SK-N-SH (cell line): ENCODE measurements at places on chromosomes 13 and 19. TPM values are rescaled to one million over a fixed set of nuclear protein-coding genes. Genes with fewer than 3 reads are reported as not detected.
A peak's percentile ranks its signal among the peaks of the same experiment; 100 is the strongest.

DNA sequence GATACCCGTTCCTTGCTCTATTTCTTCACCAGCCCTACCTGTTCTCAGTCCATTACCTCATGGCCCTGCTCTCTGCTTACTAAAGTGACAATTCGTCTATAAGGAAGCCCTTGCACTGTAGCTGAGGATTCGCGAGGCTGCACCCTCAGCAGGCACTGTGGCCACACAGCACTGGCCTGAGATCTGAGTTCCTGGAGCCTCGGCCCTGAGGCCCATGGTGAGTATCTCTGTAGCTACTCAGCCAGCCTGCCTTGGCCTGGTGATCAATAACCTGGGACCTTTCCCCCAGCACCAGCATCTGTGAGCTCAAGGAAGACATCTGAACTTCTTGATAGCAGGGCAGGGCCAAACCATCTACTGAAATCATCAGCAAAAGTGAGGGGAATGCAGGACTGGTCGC lies 90.7 kb downstream of the RGCC start:
- DNase-seq, result no peak

DNA sequence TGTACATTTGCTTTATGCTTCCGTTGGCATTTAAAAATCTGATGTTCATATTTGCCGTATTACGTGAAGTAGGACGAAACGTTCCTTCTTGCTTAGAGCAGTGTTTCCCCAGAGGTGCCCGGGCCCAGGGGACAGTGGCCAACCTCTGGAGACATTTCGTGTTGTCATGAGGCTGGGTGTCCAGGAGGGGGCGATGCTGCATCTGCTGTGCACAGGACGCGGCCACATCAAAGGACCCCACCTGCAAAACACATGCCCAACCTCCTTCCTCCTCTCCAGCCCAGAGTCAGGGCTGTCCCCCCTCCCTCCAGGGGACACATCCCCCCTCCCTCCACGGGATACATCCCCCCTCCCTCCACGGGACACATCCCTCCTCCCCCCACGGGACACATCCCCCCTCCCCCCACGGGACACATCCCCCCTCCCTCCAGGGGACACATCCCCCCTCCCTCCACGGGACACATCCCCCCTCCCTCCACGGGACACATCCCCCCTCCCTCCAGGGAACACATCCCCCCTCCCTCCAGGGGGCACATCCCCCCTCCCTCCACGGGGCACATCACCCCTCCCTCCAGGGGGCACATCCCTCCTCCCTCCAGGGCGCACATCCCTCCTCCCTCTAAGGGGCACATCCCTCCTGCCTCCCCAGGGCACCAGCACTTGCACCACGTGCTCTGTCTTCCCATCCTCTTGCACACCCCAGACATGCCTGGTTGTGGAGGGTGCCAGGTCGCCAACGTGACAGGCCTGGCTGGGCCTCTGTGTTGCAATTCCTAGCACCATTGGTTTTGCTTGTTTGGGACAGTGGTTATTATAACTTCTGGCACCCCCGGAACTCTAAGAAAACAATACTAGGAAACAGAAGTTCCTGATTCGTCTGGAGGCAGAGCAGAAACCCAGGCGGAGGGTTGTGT lies 46.7 kb downstream of the GAS6 start:
- peak; percentile 91 for DNase-seq

- DNase-seq, result no peak
These were observed 251.3 kb upstream of the ATXN8OS start for GRCh38 chr13:69856331-69856730.

Gene ZNF439
- 1.7 and 2.1 TPM in 2 replicates for polyA plus RNA-seq

DNA sequence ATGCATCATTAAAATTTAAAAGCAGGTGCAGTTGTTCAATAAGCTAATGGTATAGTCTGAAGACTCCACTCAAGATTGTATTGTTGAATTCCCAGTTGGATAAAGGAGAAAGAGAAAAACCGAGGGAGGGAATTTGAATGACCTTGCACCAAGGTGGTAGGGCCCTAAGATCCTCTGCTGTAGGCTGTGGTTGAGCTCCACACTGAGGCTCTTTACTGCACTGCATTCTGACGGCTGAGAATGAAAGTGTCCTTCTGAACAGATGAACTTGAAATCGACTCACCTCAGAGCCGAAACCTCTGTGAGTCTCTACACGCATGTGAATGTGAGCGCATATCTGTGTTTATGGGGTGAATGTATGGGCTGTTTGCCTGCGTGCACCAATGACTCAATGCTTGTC lies 388.9 kb upstream of the DACH1 start:
- DNase-seq, result peak; percentile 19

DNA sequence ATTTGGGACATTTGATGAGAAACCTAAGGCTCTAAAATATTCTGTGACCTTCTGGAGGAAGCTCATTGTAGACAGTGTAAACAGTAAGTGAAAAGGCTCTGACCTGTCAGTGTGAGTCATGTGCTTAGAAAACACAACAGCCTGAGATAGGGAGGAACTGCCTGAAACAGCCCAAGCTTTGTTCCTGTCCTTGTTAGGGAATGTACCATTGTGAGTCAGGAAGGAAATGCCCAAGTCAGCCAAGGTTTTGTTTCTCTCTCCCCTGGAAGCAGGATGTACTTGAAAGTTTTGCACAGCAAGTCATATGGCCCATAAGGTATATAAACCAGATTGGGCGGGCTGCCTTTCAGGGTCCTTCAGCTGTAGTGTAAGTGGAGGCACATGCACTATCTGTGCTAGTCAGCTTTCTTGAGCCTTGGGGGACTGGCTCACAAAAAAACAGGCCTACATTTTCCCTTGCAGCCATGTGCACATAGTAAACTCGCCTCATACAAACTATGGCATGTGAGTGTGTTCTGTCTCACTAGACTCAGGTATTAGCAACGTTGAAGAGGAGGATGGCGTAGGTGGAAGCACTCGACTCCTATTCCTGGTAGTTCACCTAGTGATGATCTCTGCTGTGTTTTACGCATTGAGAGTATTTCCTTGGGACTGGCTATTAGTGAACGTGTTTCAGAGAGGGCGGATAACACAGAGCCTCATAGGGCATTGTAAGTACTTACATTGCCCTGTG lies 141.2 kb upstream of the KLHL1 start:
- no peak for DNase-seq

- no peak for DNase-seq
These were observed 3.5 kb upstream of the CD320 start for GRCh38 chr19:8311461-8312260.

- DNase-seq, result no peak
These were observed 8.5 kb downstream of the RPL21 start for GRCh38 chr13:27259831-27260230.

Gene ZNF730
- 0.30 and 0.58 TPM in 2 replicates for polyA plus RNA-seq

DNA sequence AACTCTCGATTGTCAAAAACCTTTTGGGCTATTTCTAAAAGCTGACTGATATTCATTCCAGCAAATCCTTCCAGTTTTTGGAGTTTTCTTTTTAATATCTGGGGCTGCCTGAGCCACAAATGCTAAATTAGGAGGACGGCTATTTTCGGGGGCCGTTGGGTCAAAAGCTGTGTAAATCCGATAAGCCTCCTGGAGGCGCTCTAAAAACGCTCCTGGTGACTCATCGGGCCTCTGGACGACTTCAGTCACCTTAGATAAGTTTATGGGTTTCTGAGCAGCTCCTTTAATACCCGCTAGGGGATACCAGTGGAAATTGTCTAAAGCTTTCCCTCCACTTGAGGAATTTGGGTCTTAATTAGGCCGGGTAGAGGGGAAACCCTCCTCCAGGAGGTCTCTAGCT lies 66.4 kb downstream of the ZNF730 start:
- DNase-seq, result no peak

DNA sequence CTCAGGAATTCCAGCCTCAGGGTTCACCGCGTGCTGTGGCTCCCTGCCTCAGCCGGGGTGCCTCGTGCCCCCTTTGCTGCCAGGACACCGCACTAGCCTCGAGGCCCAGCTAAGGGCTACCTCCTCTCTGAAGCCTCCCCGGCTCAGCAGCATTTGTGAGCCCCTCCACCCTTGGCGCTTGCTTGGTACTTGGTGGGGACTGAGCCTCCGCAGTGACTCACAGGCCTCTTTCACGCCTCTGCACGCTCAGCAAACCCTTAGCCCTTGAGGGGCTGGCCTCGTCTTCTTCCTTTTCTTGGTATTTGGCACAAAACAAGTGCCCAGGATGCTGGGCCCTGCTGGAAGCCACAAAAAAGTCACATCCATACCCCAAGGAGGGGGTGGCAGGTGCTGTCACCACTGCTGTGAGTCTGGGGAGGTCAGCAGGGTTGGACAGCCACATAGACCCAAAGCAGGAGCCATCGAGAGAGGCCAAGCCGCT lies 85.4 kb upstream of the TM9SF2 start:
- DNase-seq, result no peak

Gene APOC1
- polyA plus RNA-seq, result 0.73 and 2.7 TPM in 2 replicates

DNA sequence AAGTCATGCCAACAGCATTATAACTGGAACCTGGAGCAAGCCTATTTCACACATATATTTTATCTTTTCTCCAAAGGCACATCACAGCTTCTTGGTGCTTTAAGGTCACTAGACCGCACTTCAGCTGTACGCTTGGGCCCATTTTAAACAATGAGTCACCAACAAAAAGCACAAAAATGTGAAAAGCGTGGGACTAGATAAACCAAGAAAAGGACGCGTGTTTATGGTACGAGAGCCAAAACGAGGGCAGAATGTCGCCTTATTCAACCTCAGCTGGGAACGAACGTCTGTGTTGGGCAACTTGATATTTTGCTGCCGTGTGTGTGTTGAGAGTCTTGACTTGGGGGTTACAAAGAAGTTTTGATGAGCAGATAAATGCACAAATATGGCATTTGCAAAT lies 9.2 kb upstream of the EHD2 start:
- no peak for DNase-seq

DNA sequence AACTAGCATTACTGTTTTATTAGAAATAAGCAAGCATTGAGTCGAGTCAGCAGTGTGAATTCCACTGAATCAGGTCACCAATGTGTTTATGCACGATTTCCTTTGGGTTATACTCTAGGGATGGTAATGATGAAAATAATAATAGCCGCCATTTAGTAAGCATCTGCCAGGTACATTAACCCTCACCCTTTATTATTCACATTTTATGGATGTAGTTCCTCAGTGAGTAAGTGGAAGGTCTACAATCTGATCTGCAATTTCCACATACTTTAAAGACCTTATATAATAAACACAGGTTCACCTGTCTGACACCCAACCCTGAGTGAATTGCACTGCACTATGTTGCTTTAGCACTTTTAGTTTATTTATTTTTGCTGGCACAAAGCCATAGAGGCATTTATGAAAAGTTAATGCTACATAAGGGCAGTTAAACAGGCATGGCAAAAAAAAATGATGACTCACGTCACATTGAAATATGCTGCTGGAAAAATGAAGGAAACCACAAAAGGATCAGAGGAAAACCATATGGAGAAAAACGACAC lies 122.4 kb downstream of the TRPC4 start:
- DNase-seq, result no peak

DNA sequence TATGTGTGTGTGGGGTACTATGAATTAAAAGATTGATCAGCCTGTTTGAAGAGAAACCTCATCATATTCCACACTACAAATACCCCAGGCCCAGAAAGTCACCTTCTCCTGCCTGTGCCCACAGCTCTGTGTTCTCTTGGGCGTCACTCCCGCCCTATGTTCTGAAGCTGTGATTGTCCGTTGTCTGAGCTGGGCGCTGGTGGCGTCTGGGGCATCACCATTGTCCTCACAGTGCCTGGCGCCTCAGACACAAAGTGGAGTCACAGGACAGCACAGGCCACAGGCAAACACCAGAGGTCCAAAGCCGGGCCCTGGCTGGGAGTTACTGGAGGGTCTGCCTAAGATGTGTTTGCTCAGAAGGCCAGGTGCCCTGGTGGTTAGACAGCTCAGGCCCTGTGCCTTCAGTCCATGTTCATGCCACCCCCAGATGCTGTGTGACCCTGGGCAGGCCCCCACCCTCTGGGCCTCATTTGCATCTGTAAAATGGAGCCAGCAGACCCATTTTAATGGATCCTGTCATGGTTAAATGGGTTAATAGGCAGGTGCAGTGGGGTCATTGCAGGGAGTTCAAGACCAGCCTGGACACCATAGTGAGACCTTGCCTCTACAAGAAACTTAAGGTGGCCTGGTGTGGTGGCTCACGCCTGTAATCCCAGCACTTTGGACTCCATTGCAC lies 34.5 kb downstream of the DNM2 start:
- DNase-seq, result no peak

GRCh38 chr13:105037110-105037509 lies 1498.4 kb downstream of the EFNB2 start:
- DNase-seq, result no peak

Gene SPTBN4
- polyA plus RNA-seq, result 2.8 and 3.1 TPM in 2 replicates

Gene MAP3K10
- polyA plus RNA-seq, result 10.7 and 11.9 TPM in 2 replicates

DNA sequence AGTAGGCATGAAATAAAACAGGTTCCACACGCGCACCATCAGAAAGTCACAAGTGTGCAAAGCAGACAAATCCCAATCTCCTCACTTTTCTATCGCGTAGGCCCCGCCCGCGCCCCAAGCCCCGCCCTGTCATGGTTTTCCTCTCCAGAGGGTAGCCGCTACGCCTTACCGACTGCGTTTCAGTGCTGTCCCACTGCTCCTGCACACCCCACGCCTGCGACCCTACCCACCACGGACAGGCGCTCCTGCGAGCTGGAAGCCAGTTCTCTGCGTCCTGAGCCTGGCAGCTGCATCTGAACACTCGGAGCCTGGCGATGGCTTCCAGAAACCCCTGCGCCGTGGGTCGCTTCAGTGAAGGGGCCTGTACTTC lies 379 bp upstream of the ZNF470 start:
- DNase-seq, result peak; percentile 68

DNA sequence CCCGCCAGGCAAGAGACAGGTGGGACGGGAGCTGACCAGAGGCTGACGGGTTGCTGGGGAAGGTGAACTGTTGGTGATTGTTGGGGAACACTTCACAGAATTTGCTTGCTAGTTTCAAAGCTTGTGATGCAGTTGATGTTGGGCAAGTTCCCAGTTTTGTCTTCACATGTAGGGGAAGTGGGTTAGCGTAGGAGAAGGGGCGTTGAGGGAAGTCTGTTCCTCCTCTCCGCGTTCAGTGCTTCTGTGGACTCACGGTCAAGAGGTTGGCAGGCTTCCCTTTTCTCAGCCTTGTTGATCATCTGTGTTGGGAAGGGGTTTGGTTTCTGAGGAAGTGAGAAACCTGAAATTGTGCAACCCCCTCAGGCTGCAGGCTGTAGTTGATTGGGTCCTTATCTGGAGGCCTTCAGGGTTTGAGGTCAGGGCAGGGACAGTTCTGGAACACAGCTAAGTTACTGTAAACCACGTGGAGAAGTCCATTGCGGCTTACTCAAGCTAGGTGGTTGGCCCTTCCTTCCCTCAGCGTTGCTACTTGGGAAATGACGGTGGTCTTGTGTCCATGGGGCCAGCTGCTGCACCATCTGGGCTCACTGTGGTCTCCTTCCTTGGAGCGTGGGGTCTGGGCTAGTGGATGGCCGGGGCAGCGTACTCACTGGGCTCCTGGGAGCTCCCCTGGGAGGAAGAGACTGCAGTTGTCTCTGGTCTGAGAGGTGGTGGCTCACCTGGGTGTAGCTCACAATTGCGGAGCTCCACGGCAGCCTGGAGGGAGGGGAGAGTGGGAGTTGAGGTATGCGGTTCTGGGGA lies 7.5 kb downstream of the RPS9 start:
- DNase-seq, result no peak

Gene SLC6A16
- polyA plus RNA-seq, result 0.33 and 0.80 TPM in 2 replicates

GRCh38 chr19:18109733-18110608 lies 12.4 kb downstream of the MAST3 start:
- peak; percentile 83 for DNase-seq
